GDM1 (cell line): ENCODE measurements at places on chromosomes 2 and 18.

DNA sequence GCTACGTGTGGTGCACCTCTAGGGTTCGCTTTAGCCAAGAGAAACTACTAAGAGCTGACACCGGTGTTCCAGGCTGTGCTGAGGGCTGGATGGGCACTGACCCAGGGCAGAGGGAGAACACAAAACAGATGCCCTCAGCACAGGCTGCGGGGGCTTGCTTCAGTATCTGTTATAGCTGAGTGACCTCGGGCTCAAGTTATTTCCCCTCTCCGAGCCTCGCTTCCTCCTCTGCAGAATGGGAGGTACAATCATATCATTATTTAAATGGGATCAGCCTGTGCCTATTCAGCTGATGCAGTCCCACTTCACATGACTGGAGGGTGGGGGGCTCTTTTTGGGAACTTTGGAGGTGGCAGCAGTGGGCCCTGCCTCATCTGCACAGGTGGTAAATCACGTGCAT is 156.1 kb upstream of the APCDD1 start:
- DNase-seq, result no peak

GRCh38 chr2:30112561-30112960 is 34.2 kb upstream of the YPEL5 start:
- DNase-seq, result no peak

DNA sequence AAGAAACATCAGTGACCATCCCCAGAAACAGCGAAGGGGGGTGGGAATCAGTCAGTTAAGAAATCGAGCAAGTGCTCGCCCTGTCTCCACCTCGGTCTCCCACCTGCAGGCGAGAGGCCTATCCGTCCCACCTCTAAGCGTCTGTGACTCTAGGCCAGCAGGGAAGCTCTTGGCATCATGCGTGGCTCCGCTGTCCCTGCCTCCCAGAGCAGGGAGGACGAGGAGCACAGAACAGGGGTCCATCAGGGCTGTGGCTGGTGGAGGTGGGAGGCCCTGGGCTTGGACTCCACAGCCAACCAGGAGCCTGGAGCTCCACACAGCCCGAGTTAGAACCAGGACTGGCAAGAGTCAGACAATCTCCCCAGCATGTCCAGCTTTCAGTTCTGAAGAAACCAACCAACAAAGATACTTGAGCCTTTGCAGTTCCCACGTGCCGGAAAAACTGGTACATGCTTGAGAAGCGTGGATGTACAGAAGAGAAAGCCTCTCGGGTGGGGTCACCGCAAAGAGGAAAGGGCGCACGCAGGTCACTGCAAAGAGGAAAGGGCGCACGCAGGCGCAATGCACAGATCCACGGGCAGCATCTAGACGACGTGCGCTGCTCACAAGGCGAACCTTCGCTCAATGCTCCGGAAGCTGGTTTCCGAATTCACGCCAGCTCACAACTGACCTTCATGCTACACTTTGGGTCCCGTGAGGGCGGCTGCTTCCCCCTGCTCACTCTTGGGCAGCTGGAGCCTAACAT is 104.5 kb upstream of the ALKAL2 start:
- no peak for DNase-seq

DNA sequence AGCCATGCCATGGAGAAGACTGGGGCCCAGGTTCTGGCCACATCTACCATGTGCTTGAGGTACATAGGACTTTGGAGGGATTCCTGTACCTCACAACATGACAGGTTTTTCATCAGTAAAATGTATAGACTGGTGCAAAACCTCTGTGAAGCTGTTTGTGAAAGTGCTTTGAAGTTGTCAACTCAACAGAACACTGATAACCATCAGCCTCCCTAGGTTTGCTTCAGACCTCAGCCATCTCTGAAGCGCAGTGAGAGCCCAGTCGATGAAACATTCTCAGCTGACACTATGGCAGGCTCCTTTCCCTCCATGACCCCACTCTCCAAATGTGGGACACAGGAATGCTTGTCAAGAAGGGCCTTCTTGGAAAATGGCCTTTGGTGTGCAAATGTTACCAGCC is 38.6 kb downstream of the STK25 start:
- DNase-seq, result no peak

GRCh38 chr2:189933041-189933440 is 129.5 kb downstream of the MSTN start:
- no peak for DNase-seq

DNA sequence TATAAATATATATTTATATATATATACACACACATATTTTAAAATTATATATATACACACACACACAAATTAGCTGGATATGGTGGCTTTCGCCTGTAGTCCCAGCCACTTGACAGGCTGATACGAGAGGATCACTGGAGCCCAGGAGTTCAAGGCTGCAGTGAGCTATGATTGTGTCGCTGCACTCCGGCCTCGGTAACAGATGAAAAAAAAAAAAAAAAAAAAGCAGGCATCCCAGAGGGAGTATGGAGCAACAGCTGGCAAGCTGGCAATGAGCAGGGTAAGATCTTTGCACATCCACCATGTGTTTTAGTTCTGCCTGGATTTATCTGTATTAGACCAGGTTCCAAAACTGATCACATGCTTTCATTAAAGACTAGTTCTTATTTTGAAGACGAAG is 170.1 kb downstream of the MAP2 start:
- DNase-seq, result no peak

GRCh38 chr2:236417150-236417549 is 152.5 kb upstream of the ACKR3 start:
- no peak for DNase-seq

DNA sequence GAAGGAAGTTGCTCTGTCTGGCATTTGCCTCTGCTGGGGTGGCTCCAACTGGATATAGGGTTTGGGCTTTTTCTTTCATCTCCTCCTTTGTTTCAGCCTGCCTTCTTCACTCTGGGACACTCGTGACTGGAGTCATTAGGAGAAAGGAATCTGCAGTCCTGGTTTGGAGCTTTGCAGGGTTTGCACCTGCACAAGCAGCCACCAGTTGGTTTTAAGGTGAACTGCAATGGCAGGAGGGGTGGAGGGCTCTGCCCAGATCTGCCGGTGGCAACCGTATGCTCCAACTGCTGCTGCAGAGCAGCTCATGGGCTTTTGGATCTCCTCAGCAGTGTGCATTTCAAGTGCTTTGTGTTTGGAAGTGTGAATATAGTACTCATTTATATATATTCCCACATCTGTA is 131.3 kb upstream of the MGAT5 start:
- DNase-seq, result no peak

DNA sequence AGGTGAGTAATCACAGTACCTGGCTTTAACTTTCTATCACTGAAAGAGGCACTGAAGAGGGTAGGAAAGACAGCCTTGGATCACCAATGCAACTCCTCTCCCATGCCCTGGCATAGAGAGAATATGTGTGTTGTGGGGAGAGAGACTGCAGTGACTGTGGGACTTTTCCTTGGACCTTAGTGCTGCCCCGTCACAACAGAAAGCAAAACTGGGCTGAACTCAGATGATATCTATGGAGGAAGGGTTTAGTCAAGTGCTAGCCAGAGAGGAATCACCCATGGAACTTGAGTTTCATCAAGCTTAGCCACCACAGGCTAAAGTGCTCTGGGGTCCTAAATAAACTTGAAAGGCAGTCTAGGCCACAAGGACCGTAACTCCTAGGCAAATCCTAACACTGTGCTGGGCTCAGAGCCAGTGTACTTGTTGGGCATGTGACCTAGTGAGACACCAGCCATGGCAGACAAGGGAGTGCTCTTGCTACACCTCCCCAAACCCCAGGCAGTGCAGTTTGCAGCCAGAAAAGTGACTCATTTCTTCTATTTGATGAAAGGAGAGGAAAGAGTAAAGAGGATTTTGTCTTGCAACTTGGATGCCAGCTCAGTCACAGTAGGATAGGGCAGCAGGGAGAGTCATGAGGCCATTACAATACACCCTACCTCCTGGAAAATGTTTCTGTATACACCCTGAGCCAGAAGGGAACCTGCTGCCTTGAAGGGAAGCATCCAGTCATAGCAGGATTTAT is 105.8 kb upstream of the SPOPL start:
- DNase-seq, result no peak

DNA sequence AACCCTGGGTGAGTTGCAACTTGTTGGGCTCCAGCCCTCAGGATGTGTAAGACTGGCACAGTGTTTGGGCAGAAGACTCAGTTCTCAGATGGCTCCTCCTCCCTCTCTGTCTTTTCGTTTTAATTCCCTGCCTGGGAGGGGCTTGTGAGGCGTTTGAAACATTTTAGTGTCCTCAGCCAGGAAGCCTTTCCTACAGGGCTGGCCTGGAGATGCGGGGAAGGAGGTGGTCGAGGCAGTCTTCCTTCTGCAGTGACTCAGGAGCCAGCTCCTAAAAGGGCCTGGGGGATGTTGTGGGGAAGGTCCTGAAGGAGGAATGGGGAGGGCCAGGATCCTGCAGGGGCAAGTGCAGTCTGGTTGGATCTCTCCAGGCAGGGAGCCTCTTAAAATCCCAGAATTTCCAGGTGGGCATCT is 22.1 kb upstream of the IGFBP5 start:
- no peak for DNase-seq

GRCh38 chr18:51279367-51279984 is 82.0 kb upstream of the MEX3C start:
- DNase-seq, result no peak

GRCh38 chr2:135703300-135703699 is 38.4 kb upstream of the UBXN4 start:
- DNase-seq, result no peak

DNA sequence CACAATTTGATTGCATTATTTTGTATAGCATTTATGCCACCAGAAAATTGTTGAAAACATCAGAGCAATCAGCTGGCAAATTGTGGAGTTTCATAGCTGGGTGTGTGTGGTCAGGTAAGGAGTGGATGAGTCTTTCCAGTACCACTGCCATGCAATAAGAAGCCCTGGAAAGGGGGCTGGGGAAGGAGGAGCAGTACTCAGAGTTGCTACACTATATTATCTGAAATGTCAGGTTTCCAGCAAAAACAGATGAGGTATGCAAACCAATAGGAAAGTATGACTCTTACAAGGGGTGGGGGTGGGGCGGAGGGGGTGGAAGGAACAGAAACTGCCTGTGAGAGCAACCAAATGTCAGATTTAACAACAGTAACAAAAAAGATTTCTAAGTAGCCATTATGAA is 112.2 kb downstream of the SOS1 start:
- DNase-seq, result no peak

- no peak for DNase-seq
Measured at GRCh38 chr18:11826836-11827235, 24.4 kb upstream of the CHMP1B start.

DNA sequence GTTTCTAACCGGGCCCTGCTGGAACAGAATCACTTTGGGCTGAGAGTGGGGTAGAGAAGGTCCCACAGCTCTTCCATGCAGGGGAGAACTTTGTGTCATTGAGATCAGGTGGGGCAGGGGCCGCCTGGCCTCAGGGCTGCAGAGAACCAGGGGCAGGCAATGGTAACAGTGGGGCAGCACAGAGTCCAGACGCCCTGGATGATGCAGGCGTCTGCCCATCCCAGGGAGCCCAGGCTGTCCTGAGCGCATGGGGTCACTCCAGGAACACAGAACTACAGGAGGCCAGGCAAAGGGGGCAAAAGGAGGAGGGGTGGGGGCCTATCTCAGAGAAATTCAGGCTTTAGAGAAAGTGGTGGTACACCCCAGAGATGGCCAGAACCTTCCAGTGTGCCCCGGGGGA is 121.3 kb downstream of the NDUFA10 start:
- no peak for DNase-seq

GRCh38 chr2:139778732-139779131 is 998.5 kb upstream of the NXPH2 start:
- DNase-seq, result no peak

DNA sequence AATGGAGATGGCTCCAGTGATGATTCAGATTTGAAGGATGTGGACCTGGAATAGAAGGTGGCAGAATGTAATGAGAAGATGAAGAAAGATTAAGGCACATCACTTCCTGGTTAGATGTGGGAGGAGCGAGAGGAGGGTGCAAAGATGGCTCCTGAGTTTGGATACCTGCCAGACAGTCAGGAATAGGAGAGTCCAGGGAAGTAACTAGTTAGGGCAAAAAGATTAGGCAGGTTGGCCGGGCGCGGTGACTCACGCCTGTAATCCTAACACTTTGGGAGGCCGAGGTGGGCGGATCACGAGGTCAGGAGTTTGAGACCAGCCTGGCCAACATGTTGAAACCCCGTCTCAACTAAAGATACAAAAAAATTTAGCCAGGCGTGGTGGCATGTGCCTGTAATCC is 5.6 kb downstream of the C2orf74 start:
- no peak for DNase-seq

DNA sequence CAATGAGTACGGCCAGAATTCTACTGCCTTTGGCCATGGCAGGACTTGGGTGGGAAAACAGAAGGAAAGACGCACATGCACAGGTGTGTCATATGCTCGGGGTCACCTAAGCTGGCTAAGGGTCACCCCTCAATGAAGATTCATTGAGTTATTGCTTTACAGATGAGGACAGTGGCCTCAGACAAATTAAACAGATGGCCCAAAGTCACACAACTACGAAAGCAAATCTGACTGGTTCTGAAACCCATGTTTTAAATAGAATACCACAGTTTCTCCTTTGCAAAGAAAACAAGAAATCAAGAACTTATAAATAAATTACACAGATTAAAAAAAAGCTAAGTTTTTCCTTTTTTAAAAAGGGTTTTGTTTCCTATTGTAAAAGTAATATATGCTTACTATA is 70.5 kb downstream of the ID2 start:
- no peak for DNase-seq

DNA sequence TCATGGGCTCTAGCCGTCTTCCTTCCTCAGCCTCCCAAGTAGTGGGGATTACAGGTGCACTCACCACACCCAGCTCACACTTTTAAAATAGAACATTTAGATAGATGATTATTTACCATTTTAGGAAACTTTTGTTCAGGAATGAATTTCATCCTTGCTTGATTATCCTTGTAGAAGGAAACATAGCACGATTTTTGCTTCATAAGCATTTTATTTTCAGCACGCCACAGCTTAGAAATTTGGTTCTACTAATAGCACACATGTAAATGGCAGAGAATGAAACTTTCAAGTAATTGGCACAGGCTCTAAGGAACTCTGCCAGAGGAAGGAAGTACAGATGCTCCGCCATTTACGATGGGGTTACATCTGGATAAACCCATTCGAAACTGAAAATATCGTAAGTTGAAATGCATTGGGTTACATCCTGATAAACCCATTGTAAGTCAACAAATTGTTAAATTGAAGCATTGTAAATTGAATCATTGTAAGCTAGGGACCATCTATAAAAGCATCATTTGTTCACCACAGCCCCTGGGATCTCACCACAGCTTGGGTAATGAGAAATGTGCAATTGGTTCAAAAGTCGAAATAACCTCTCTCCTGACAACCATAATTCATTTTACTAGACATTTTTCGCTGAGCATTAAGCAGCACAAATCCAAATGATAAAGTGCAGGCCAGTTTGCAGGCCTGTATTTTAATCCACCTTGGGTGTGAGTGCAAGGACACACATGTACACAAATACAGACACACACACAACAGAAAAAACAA is 33.2 kb downstream of the FRZB start:
- no peak for DNase-seq

- no peak for DNase-seq
Measured at GRCh38 chr2:48461721-48462120, 68.2 kb upstream of the STON1 start.

GRCh38 chr2:14861181-14861580 is 228.7 kb downstream of the LRATD1 start:
- no peak for DNase-seq

- no peak for DNase-seq
Measured at GRCh38 chr2:154974041-154974440, 275.5 kb downstream of the KCNJ3 start.
